Left lung (tissue), 14 donors: ENCODE measurements at places on chromosomes 7 and 10.
A peak's percentile ranks its signal among the peaks of the same experiment; 100 is the strongest.

GRCh38 chr7:1029637-1030443 lies 14.5 kb upstream of the GPR146 start:
- peaks cover 15% of the 10 kb centered on the region for H3K36me3 ChIP-seq
- peaks cover 9% of the 10 kb centered on the region for H3K4me1 ChIP-seq
- peak overlapping the region; percentile 90 for H3K27ac ChIP-seq
- no peak for DNase-seq
- H3K4me3 ChIP-seq, result no peak overlapping the region
- H3K27me3 ChIP-seq, result peaks cover 11% of the 10 kb centered on the region

GRCh38 chr10:73774637-73775036 lies 7.2 kb upstream of the CHCHD1 start:
- H3K36me3 ChIP-seq, result no peaks in the 10 kb centered on the region
- H3K4me1 ChIP-seq, result peaks cover 56% of the 10 kb centered on the region
- H3K4me3 ChIP-seq, result no peak overlapping the region

- no peaks in the 10 kb centered on the region for H3K27me3 ChIP-seq
- no peaks in the 10 kb centered on the region for H3K36me3 ChIP-seq
- H3K4me1 ChIP-seq, result no peaks in the 10 kb centered on the region
- DNase-seq, result no peak
- no peak overlapping the region for H3K4me3 ChIP-seq
- H3K27ac ChIP-seq, result no peak overlapping the region
Observed at GRCh38 chr10:14380746-14381145, 50.0 kb upstream of the FRMD4A start.

DNA sequence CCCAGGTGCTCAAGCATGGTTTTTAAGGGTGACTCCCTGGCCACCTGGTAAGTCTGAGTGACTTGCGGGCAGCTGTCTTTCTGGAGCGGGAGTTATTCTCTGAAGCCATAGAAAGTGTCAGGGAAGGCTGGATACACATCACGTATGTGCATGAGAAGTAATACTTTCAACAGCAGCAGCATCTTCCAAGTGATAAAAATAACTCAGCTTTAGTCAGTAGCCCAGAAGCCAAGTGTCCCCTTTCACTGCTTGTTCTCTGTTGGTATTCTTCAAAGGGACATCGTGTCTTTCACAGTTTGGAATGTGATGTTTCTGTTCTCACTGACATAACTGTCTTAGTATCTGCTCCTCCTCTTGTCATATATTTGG lies 97.6 kb downstream of the KIAA1217 start:
- DNase-seq, result no peak
- no peak overlapping the region for H3K27ac ChIP-seq
- H3K4me1 ChIP-seq, result no peaks in the 10 kb centered on the region
- no peaks in the 10 kb centered on the region for H3K27me3 ChIP-seq
- H3K4me3 ChIP-seq, result no peak overlapping the region

GRCh38 chr10:10658172-10658785 lies 359.4 kb upstream of the CELF2 start:
- H3K4me1 ChIP-seq, result peaks cover 11% of the 10 kb centered on the region
- DNase-seq, result peak; percentile 69

DNA sequence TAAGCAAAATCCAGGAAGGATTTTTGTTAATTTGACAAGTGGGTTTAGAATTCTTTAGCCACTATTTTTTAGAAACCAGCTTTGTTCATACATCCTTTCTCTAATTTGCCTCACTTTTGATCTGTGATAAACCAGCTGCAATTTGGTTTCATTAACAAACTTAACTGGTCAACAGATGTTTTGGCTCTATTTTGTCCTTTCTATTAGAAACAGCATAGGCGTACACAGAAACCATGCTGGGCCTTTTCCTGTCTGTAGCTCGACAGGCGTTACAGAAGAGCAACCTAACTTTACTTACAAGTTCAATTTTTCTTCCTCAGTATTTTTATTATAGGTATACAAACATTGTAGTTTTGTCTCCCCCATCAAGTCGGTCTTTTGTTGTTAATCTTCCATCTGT lies 28.2 kb downstream of the KAT6B start:
- H3K36me3 ChIP-seq, result no peaks in the 10 kb centered on the region
- no peak overlapping the region for H3K27ac ChIP-seq
- no peak for DNase-seq

GRCh38 chr10:60348982-60349381 lies 40.7 kb downstream of the ANK3 start:
- no peak for DNase-seq
- H3K36me3 ChIP-seq, result no peaks in the 10 kb centered on the region
- H3K27me3 ChIP-seq, result no peaks in the 10 kb centered on the region

GRCh38 chr7:87128861-87129267 lies 23.4 kb upstream of the DMTF1 start:
- no peaks in the 10 kb centered on the region for H3K4me1 ChIP-seq
- no peak overlapping the region for H3K27ac ChIP-seq
- H3K36me3 ChIP-seq, result no peaks in the 10 kb centered on the region
- no peaks in the 10 kb centered on the region for H3K27me3 ChIP-seq
- DNase-seq, result no peak

GRCh38 chr7:119452401-119452800 lies 820.6 kb upstream of the KCND2 start:
- H3K27ac ChIP-seq, result no peak overlapping the region
- no peak for DNase-seq
- no peak overlapping the region for H3K4me3 ChIP-seq
- H3K27me3 ChIP-seq, result no peaks in the 10 kb centered on the region
- H3K4me1 ChIP-seq, result no peaks in the 10 kb centered on the region

DNA sequence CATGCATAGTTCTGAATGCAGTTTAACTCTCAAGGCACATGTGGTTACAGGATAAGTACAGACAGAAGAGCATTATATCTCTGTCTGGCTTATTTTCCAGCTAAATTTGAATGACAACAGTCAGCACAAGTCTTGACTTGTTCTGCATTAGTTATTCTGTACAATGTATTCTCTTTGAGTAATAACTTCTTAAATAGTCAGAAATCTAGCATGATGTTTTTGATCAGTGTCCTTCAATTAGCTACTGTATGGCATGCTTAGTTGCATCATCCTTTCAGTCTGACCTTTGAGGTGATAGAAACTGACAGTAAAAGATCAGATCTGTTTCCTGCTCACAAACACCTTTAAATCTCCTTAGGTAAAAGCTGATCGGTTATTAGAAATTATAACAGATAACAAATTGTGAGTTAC lies 118.1 kb downstream of the ARL4A start:
- H3K4me1 ChIP-seq, result no peaks in the 10 kb centered on the region
- no peaks in the 10 kb centered on the region for H3K27me3 ChIP-seq
- no peak overlapping the region for H3K27ac ChIP-seq
- DNase-seq, result no peak

GRCh38 chr7:127765150-127765549 lies 113.2 kb downstream of the SND1 start:
- no peak for DNase-seq
- no peak overlapping the region for H3K27ac ChIP-seq
- H3K4me3 ChIP-seq, result no peak overlapping the region
- H3K36me3 ChIP-seq, result no peaks in the 10 kb centered on the region
- no peaks in the 10 kb centered on the region for H3K27me3 ChIP-seq

DNA sequence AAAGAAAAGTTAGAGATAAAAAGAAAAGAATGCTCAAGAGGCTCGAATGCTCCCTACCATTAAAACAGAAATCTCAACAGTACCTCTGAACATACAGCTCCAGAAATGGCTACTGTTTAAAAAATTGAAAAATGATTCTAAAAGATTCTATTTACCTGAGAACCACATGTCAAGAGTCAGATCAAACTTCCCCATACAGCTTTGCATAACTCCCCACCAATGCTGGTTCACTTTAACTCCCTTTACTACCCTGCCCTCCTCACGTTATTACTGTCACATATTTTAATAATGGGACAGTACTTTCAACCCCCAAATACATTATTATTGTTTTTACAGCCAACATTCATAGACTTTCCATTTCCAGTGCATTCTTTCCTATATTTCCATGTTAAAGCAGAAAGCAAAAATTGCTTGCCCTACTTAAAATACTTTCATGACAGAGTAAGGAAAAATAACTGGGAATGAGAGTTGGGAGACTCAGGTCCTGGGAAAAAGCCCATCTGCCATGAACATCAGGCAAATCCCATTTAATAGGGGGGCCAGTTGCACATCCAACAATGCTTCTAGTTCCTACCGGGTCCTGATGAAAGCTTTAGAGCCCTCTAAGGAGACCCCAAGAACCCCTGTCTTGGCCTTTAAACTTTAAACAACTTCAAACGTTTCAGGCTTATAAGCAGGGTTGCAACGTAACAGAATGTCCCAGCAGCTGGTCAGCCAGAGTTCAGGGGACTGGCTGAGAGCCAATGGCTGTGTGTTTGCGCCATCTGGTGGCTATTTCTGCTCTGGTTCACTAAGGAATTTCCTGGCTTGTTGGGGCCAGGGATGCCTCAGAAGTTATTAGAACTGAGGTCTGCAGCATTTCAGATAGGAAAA lies 247.4 kb downstream of the ELMO1 start:
- no peaks in the 10 kb centered on the region for H3K27me3 ChIP-seq
- no peaks in the 10 kb centered on the region for H3K4me1 ChIP-seq
- no peaks in the 10 kb centered on the region for H3K36me3 ChIP-seq
- H3K4me3 ChIP-seq, result no peak overlapping the region
- peak; percentile 91 for DNase-seq

DNA sequence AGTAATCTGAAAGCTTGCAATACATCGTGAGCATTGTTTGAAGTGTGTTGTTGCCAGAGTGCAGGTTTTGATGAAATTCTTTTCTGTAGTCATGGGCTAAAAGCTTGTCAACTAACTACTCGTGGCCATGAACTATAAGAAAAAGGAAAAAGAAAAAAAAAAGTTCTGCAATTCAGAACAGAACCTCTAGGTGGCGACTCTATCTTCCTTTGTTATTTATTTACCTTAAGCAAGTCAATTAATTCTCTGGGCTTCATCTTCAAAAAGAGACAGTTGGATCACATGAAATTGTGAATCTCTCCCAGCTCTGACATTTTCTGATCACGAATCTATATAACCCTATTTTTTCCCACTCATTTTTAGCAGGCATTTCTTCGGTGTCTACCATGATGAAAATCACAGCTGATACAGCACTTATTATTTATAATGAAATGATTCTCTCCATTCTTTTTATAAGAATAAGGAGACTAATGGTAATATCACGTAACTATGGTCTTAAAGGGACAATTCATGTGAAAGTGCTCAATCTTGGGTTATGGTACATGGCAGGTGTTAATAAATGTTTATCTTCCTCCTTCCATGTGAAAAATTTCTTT lies 18.8 kb downstream of the TMEM196 start:
- H3K27ac ChIP-seq, result no peak overlapping the region
- H3K36me3 ChIP-seq, result no peaks in the 10 kb centered on the region
- H3K4me3 ChIP-seq, result no peak overlapping the region
- H3K4me1 ChIP-seq, result no peaks in the 10 kb centered on the region
- peak; percentile 7 for DNase-seq
- no peaks in the 10 kb centered on the region for H3K27me3 ChIP-seq

DNA sequence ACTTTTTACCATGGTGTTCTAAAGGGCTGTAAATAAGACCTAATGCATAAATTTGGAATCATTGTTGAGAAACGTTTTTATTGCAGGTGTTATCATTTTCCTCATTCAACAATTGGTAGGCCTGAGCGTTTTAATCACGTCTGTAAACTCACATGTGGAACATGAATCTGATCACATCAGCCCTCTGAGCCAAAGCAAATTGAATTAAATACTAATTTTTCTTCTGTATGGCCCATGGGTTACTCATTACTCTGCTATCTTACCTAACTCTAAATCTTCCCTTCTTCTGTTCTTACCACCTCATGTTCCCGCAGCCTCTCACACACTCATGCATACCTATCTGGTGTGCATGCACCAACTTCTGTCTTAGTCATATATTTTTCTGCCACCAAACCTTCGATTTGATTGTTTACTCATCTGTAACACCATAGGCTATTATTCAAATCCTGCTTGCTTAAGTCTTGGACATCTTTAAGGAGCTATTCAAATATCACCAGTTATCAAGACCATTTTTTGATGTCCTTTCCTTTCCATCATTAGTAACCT lies 82.3 kb downstream of the NXPH1 start:
- no peaks in the 10 kb centered on the region for H3K27me3 ChIP-seq
- no peaks in the 10 kb centered on the region for H3K4me1 ChIP-seq
- no peak overlapping the region for H3K27ac ChIP-seq

GRCh38 chr7:130332259-130333053 lies 12.2 kb upstream of the CPA5 start:
- H3K4me3 ChIP-seq, result no peak overlapping the region
- DNase-seq, result no peak
- no peaks in the 10 kb centered on the region for H3K27me3 ChIP-seq
- no peak overlapping the region for H3K27ac ChIP-seq

- no peaks in the 10 kb centered on the region for H3K36me3 ChIP-seq
- no peak overlapping the region for H3K27ac ChIP-seq
- no peaks in the 10 kb centered on the region for H3K27me3 ChIP-seq
- H3K4me3 ChIP-seq, result no peak overlapping the region
- H3K4me1 ChIP-seq, result no peaks in the 10 kb centered on the region
Observed at GRCh38 chr7:135390829-135391228, 119.1 kb downstream of the CNOT4 start.

DNA sequence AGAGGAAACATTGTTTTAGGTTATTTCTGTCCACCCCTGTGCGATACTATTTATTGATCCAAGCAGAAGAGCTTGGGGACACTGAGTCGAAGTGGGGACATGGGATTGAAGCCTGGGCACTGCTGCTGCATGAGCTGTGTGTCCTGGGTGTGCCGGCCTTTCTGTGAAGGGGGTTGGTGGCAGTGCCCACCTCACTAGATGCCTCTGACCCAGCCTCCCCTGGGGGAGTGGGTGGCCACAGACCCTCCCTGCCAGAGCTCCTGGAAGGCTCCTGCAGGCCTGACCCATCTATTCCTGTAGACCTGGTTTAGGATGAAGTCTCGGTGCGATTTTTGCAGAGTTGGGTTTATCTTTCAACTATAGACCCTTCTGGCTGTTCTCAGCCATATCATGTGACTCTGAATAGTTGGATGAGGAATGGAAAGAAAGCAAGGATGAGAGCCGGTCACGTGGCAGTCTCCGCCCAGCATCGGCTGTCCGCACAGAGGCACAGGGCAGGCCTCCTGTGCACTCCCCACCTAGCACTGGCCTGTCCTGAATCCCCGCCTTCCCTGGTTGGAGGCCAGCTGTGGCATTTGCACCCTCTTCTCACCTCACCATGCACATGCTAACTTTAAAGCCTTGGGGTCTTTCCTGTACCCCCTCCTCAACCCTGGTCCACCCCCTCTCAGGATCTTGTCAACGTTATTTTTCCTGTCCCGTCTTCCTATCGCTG lies 17.6 kb upstream of the SH2D4B start:
- no peak for DNase-seq
- no peak overlapping the region for H3K27ac ChIP-seq
- no peaks in the 10 kb centered on the region for H3K4me1 ChIP-seq
- no peak overlapping the region for H3K4me3 ChIP-seq
- no peaks in the 10 kb centered on the region for H3K27me3 ChIP-seq
- peaks cover 76% of the 10 kb centered on the region for H3K36me3 ChIP-seq

GRCh38 chr7:30181211-30181610 lies 46.4 kb downstream of the MTURN start:
- H3K4me1 ChIP-seq, result peaks cover 52% of the 10 kb centered on the region
- H3K27ac ChIP-seq, result no peak overlapping the region
- no peaks in the 10 kb centered on the region for H3K27me3 ChIP-seq
- DNase-seq, result no peak
- no peaks in the 10 kb centered on the region for H3K36me3 ChIP-seq
- no peak overlapping the region for H3K4me3 ChIP-seq

- DNase-seq, result no peak
- no peaks in the 10 kb centered on the region for H3K36me3 ChIP-seq
- no peak overlapping the region for H3K27ac ChIP-seq
- H3K4me3 ChIP-seq, result no peak overlapping the region
- no peaks in the 10 kb centered on the region for H3K4me1 ChIP-seq
- H3K27me3 ChIP-seq, result no peaks in the 10 kb centered on the region
Observed at GRCh38 chr7:70434376-70434775, 697.6 kb upstream of the GALNT17 start.

GRCh38 chr7:157786375-157787274 lies 449.8 kb downstream of the DNAJB6 start:
- DNase-seq, result no peak
- H3K27ac ChIP-seq, result no peak overlapping the region
- H3K4me3 ChIP-seq, result no peak overlapping the region
- H3K4me1 ChIP-seq, result no peaks in the 10 kb centered on the region
- H3K36me3 ChIP-seq, result no peaks in the 10 kb centered on the region
- no peaks in the 10 kb centered on the region for H3K27me3 ChIP-seq
